GOT3 (cell line): ENCODE measurements at places on chromosomes 1 and 21.

DNA sequence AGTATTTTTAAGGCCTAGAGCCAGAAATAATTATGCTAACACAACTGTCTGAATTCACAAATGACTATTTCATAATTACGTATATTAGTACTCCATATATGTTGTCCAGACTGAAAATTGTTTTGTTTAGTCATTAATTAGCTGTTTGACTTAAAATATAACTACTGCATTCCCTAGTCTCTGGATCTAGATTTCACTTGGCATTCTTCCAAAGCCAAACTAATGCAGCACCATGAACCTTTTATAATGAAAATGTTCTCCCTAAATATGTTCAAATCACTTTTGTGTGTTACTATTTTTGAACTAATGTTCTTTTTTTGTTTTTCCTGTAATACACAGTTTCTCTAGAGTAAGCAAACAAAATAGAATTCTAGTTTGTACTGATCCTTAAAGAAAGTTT, 46.1 kb downstream of the CAMTA1 start:
- DNase-seq = no peak

GRCh38 chr1:244106837-244107493, 55.9 kb downstream of the ZBTB18 start:
- DNase-seq = no peak

- DNase-seq = no peak
Measured at GRCh38 chr1:23200883-23201282, 16.4 kb downstream of the HTR1D start.

- DNase-seq = no peak
Measured at GRCh38 chr21:33024201-33025103, 1.3 kb upstream of the OLIG2 start.

DNA sequence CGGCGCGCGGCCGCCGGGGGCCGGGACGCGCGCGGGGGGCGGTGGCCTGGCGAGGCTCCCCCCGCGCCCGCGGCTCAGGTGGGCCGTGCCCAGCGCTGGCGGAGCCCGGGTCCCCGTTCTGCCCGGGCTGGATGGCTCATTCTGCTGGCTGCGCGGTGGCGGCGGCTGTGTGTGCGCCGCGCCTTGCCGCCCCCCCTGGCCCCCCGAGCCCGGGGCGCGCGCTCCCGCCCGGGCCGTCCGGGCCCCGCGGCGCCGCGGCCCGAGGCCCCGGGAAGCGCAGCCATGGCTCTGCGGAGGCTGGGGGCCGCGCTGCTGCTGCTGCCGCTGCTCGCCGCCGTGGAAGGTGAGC, at the start of gene EPHB2:
Gene EPHB2 (plus strand): TSS at position 139 of the 349 bp plus-strand sequence. CDS start 144 bp downstream, at position 283.
- DNase-seq = no peak
